ENCODE measurements at places on chromosomes 5 and 9. TPM values are rescaled to one million over a fixed set of nuclear protein-coding genes. Genes with fewer than 3 reads are reported as not detected.

EDIL3 gene
- polyA plus RNA-seq = 89.7 TPM

RAD17 gene
- polyA plus RNA-seq = 16.4 TPM

CLPTM1L gene
- 95.5 TPM for polyA plus RNA-seq

IQGAP2 gene
- polyA plus RNA-seq = 40.2 TPM

CCDC192 gene
- polyA plus RNA-seq = not detected

OSMR gene
- polyA plus RNA-seq = 4.6 TPM

NR5A1 gene
- not detected for polyA plus RNA-seq

FRRS1L gene
- not detected for polyA plus RNA-seq

HMMR gene
- not detected for polyA plus RNA-seq

PRR16 gene
- polyA plus RNA-seq = 26.8 TPM

NUTM2F gene
- not detected for polyA plus RNA-seq

RANBP3L gene
- 6.3 TPM for polyA plus RNA-seq

LYSMD3 gene
- polyA plus RNA-seq = 9.6 TPM

SLC25A2 gene
- polyA plus RNA-seq = not detected

SLC27A6 gene
- polyA plus RNA-seq = not detected

HTR4 gene
- 1.5 TPM for polyA plus RNA-seq

SLC23A1 gene
- 3.1 TPM for polyA plus RNA-seq

CKMT2 gene
- polyA plus RNA-seq = 5.8 TPM

CRB2 gene
- 0.03 TPM for polyA plus RNA-seq

IL3 gene
- polyA plus RNA-seq = not detected

KCNN2 gene
- not detected for polyA plus RNA-seq

SOHLH1 gene
- polyA plus RNA-seq = not detected

FST gene
- polyA plus RNA-seq = 7.5 TPM

GPR150 gene
- polyA plus RNA-seq = not detected

AJM1 gene
- 0.63 TPM for polyA plus RNA-seq

UHRF2 gene
- polyA plus RNA-seq = 25.7 TPM

LHX3 gene
- not detected for polyA plus RNA-seq

TMEM171 gene
- polyA plus RNA-seq = not detected

LHX6 gene
- not detected for polyA plus RNA-seq
